ENCODE measurements at places on chromosomes 4 and X.

DNA sequence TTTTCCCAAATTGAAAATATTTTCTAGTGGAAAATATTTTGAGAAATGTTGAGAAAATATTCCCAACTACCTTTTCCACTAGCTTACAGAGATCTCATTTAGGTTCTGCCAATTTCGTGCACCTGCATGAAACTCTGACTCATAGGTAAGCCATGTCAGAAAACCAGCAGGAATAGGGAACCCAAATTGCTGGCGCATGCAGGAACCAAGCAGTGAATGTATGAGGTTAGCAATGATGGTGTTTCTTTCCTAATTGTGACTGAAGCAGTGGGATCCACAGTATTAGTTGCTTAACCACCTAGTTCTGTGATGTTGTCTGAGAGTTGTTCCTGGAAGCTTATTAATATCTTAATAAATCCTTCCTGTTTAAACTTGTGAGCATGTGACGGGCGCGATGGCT, 381.0 kb upstream of the TRAM1L1 start:
- DNase-seq = no peak

DNA sequence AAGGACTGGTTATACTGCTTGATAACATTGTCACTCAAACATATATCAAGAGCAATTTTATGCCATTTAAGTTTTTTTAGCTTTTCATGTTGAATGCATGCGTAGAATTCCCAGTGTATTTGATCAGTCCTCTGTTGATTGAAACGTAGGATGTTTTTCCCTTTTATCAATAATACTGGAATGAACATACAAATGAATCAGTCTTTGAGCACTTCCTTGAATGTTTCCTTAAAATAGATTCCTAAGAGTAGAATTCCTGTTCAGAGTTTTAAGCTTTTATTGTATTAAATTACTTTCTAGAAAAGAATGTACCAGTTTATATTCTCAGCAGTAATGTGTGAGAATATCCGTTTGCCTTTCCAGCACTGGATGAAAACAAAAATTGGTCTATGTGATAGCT, 37.8 kb downstream of the ADD1 start:
- no peak for DNase-seq

- no peak for DNase-seq
Measured at GRCh38 chrX:150324035-150324728, 38.9 kb upstream of the MAMLD1 start.

DNA sequence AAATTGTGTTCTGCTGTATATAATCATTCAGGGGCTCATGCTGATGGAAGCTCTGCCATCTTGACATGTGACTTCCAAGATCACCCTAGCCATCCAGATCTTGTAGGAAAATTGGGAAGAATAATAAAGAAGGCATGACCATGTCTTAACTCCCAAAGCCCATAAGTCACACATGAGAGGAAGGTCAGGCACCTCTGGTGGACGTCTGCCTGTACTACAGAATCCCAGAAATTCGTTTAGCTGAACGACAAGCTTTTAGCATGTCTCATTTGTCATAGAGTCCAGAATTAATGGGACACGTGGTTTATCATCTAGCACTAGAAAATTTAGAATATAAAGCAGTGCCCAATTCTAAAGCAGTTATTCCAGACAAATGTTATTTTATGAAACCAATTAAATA, 212.7 kb downstream of the CENPC start:
- DNase-seq = peak; percentile 27

DNA sequence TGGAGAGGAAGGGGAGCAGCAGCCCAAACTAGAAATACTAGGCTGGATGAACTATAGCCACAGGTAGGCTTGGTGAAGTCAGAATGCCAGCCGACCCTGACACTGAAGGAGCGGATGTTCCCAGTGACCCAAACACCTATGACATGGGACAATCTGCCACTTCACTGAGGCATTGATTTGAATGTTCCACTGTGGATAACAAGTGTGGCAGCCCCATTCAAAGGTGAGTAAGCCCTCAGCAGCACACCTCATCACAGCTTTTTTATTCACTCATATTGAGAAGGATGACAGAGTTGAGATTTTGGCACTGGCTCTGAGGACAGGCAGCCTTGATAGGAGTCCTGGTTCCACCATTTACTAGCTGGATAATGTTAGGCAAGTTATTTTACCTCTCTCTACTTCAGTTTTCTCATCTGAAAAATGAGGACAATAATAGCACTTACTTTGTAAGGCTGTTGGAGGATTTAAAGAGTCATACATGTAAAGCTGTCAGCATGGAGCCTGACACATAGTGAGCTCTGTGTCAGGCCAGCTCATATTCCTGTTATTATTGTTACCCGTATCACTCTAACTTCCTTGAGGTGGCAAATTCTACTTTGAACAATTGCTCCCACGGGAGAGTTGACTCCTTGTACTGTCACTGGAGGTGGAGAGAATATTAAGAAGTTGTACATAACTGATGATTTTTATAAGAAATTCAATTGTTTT, 114.6 kb downstream of the RASL11B start:
- DNase-seq = no peak

- no peak for DNase-seq
Measured at GRCh38 chr4:113293674-113294073, 244.2 kb downstream of the ANK2 start.

DNA sequence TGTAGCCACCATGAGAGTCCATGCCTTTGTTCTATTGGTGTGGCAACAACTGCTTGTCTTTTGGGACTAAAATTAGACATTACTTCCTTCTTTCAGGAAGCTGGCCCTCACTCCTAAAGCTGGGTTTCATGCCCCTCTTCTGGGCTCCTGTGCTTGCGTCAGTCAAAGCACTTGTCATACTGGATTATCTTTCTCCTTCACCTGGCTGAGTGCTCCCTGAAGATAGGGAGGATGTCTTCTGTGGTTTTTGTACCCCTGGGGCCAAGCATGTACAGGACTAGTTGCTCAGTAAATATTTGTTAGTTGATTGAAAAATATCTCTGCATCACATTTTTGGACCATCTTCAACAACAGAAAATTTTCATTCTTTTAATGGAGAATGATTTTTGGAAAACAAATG, 26.1 kb upstream of the LONRF3 start:
- peak; percentile 79 for DNase-seq

DNA sequence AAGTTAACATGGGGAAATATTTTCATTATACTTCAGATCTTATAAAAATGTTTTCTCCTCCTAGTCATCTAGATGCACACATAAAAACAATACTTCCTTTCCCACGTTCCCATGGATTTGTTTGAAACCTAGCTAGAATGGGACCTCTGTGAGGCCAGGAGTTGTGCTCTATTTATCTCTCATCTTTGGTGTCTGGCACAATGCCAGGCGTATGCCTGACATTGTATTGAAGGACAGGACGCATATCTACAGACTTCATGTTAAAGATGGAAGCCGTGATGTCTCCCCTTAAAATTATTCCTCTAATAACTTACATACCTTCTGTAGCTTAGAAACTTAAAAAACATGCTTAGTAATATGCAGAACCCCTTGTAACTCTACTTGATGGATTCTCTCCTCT, 394.5 kb upstream of the FAT1 start:
- DNase-seq = no peak

DNA sequence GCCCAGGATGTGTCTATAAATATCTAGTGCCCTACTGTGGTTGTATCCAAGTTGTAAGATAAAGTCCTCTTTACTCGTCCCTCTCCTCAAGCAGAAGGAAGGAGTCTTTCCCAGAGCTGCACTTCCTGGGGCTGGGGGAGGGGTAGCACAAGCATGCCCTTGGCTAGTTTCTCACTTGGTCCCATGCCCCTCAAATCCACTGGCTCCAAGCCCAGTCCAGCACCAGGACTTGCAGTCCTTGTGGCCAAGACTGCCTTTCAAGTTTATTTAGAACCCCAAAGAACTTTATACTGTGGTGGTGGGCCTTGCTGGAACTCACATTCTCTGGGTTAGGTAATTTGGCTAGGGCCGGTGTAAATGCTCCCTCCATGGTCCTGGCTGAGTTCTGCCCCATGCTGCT, 43.2 kb upstream of the SLC10A4 start:
- DNase-seq = no peak

GRCh38 chr4:102560115-102560514, 59.0 kb downstream of the NFKB1 start:
- no peak for DNase-seq
